Daoy (cell line): ENCODE measurements at places on chromosomes 2 and 18. TPM values are rescaled to one million over a fixed set of nuclear protein-coding genes. Genes with fewer than 3 reads are reported as not detected.
A peak's percentile ranks its signal among the peaks of the same experiment; 100 is the strongest.

Gene MAP4K4
- 56.9 and 78.3 TPM in 2 replicates for total RNA-seq

Gene TEX44
- total RNA-seq: not detected in 2 replicates

Gene FOXD4L1
- 0.11 TPM in 1 of 2 replicates, not detected in the other for total RNA-seq

Gene COL4A3
- 0.06 TPM in 1 of 2 replicates, not detected in the other for total RNA-seq

Gene GALR1
- total RNA-seq: not detected in 2 replicates

Gene FIGLA
- total RNA-seq: not detected in 2 replicates

Gene PAIP2B
- 2.5 and 3.1 TPM in 2 replicates for total RNA-seq

Gene HAAO
- not detected in 2 replicates for total RNA-seq

Gene TSPYL6
- not detected in 2 replicates for total RNA-seq

Gene STON1
- total RNA-seq: 1.7 and 3.3 TPM in 2 replicates

Gene TNFRSF11A
- total RNA-seq: 2.9 and 3.5 TPM in 2 replicates

GRCh38 chr2:74441170-74441689, 507 bp downstream of the RTKN start:
- no peak for DNase-seq

DNA sequence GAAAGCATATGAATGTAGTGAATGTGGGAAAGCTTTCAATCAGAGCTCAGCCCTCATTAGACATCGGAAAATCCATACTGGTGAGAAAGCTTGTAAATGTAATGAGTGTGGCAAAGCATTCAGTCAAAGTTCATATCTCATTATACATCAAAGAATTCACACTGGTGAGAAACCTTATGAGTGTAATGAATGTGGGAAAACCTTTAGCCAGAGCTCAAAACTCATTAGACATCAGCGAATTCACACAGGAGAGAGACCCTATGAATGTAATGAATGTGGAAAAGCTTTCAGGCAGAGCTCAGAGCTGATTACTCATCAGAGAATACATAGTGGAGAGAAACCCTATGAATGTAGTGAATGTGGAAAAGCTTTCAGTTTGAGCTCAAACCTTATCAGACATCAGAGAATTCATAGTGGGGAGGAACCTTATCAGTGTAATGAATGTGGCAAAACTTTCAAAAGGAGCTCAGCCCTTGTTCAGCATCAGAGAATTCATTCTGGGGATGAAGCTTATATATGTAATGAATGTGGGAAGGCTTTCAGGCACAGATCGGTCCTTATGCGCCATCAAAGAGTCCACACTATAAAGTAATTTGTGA, 5.0 kb downstream of the ZNF397 start:
- DNase-seq: no peak

DNA sequence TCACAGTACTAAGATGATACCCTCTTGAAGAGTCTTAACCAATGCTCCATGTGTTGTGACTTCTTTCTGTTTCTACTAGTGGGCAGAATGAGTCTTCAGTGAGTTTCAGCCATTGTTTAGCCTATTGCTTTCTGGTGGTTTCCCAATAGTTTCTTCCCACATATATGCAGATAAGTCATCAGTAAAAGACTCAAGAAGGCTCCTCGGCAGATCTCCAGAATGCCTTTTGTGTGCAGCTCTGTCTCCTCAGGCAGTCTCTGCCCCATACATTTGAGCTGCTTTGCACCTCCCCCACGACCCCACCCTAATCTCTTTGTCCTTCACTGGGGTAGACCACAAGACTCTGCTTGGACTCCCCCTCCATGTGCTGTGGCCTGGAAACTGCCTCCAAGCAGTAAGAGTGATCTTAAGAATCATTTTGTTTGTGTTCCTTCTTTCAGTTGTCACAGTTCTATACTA, 71.6 kb upstream of the CHRNA1 start:
- DNase-seq: peak; percentile 76

DNA sequence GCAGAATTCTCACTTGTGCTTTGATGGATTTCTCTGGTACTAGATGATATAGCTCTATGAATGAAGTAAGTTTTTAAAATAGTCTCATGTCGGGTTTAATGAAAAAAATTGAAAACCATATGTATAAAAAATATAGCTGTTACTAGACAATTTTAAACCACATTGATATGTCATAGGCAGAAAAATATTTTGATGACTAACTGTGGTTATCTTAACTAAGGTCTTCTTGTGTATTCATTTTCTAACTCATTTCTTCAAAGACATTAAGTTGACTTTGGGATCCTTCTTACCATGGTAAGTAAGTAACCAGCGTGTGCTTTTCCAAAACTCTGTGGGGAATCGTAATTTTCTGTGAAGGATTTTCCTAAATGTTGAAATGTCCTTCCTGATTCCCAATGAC, 160.9 kb upstream of the COL3A1 start:
- no peak for DNase-seq

- DNase-seq: no peak
Observed at GRCh38 chr2:96623116-96623515, 15.0 kb downstream of the KANSL3 start.

GRCh38 chr2:151996243-151997003, 102.4 kb downstream of the CACNB4 start:
- no peak for DNase-seq

DNA sequence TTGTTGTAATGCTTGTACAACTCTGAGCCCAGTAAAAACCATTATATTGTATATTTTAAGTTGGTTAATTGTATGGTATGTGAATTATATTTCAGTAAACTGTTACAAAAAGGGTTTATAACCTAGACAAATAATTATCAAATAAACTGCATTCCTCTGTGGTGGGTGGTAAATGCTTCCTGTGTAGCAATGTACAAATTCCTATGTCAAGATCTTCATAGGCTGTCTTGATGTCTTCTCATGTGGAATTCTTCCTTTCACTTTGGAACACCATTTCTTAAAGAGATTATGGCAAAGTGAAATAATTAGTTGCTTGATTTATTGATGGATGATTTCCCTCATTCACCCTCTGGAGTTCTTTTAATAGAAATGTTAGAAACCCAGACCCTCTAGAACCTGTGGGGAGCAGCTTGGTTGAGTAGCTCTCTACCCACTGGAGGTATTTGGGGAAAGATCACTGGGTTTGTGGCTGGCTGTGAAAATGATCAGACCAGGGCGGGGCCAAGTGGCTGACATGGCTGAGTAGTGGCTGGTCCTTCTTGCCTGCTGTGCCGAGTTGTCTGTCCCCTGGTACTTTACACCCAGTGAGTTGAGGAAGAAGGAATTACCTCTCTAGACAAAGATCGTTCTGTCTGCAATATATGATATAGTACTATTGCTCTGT, 22.4 kb upstream of the MGAT5 start:
- DNase-seq: no peak

DNA sequence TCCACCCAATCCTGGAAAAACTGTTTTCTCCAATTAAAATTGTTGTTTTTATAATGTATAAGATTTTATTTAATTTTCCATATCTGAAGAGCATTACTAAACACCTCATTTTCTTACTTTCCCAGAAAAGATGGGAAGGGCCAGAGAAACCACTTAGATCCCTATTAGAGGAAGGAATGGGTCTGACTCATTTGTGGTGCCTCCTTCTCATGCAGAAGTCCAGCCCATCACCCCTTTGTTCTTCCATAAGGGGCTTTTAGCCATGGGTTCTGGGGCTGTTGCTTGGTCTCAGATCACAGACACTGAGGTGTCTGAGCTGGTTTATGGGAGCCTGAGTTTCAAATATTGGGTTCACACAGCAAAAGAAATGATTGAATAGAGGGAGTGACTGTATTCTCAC, 152.2 kb downstream of the ESCO1 start:
- no peak for DNase-seq

DNA sequence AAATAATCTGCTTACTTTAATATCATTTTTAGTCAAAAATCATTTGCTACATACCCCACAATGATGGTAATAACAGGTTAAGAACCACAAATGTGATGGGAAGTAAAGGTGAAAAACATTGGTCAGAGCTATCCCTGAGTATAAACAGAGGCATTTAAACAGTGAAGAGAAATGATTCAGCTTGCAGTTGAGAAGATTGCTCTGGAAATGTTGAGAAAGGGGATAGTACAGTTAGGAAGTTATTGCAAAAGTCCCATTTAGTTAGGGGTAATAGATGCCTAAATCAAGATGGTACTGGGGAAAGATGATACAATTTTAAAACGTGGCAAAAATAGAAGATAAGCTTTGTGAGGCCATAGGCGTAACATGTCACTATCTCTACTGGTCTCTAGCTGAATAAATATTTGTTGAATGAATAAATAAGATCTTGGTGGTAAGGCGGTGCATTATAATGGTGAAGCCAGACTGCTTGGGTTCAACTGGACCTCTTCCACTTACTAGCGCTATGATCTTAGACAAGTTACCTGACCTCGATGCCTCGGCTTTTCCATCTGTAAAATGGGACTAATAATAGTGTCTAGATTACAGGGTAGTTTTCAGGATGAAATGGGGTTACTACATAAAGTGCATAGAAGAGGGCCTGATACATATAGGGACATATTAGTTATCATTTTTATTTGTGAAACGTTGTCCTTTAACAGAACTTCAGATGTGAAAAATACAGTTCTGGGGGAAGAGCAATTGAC, 2.0 kb upstream of the BZW1 start:
- no peak for DNase-seq

- peak; percentile 17 for DNase-seq
Observed at GRCh38 chr2:40606862-40607261, 155.0 kb upstream of the SLC8A1 start.

GRCh38 chr18:57841568-57841967, 38.5 kb upstream of the ATP8B1 start:
- DNase-seq: no peak

DNA sequence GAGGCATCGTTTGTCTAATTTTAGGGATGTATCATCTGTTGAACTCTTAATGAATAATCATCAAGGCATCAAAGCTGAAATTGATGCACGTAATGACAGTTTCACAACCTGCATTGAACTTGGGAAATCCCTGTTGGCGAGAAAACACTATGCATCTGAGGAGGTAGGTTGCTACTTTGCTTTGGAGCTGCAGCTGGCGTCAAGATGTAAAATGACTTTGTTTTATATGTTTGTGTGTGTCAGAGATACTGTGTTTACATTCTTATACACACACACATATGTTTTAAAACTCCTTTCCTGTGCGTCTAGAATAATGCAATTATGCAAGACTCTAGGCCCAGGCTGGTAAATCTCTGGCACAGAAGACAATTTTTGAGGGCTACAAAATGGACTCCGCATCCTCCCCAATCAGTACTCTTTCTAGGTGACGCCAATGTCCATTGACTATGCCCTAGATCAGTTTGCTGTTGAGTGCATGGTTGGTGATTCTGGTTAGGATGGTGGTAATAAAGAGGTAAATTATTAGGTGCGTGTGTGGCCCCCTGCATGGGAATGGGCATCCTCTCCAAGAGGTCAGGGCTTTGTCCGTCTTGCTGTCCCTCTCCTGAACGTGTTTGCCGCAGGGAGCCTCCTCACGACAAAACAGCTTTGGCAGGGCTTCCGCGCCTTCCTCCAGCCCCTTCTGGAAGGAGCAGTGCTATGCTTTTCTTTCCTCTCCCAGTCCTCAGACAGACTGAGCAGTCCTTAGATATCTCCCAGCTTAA, 68.2 kb upstream of the EML6 start:
- DNase-seq: no peak

- DNase-seq: peak; percentile 69
Observed at GRCh38 chr2:212843409-212844199, 305.0 kb upstream of the ERBB4 start.

DNA sequence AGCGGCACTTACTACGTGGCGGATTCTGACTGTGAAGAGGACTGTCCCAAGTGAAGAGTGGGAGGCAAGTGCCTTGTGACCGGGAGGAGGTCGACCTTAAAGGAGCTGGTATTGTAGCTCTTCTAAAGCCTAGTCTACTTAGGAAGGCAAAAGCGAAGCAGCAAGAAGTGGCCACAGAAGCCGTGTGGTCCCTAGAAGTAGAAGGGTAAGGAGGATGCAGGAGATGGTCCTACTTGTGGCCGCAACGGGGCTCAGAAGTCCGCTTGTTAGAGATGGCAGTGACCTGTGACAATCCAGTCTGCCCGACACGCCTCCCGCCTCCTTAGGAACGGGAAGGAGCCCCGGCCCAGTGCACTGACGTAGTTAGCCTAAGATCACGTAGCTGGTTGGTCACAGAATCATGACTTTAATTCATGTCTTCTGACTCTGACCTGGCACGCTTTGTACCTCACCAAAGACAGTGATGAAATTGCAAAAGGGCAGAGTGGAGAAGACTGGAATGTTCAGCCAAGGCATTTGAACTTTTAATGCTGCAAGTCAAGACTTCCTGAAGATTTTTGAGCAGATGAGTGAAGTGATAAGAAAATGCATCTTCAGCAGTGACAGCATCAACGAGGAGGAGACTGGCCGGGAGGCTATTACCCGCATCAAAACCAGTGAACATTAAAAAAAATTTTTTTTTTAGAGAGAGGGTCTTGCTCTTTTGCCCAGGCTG, 749 bp upstream of the EIF2AK3 start:
- peak; percentile 87 for DNase-seq
